Glutamatergic neuron (in vitro differentiated cells): ENCODE measurements at places on chromosomes 1 and 21. TPM values are rescaled to one million over a fixed set of nuclear protein-coding genes. Genes with fewer than 3 reads are reported as not detected.

- H3K27me3 ChIP-seq: peaks cover 4% of the 10 kb centered on the region
- H3K4me3 ChIP-seq: no peak overlapping the region
- no peak overlapping the region for H3K27ac ChIP-seq
- no peaks in the 10 kb centered on the region for H3K4me1 ChIP-seq
Observed at GRCh38 chr1:40495315-40495903, 13.2 kb upstream of the EXO5 start.

DNA sequence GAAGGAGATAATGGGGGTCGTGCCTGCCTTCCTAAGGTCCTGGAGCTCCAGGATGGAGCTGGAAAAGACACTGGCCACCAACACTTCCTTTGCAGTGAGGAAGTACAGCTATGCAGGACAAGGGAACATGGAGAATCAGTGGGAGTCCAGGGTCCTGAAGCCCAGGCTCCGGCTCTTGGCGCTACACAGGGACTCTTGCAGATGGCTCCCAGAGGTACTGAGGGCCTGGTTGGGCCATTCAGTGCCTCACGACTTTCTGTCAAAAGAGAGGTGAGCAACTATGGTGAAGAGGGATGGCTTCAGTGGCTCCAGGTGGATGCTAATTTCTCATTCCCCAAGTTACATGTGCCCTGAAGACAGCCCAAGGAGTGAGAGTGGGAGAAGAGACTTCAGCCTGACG, 1.8 kb upstream of the ETNK2 start:
- no peaks in the 10 kb centered on the region for H3K4me1 ChIP-seq
- no peak overlapping the region for H3K4me3 ChIP-seq
- no peaks in the 10 kb centered on the region for H3K36me3 ChIP-seq
- no peak for DNase-seq
- peaks cover 15% of the 10 kb centered on the region for H3K27me3 ChIP-seq

DNA sequence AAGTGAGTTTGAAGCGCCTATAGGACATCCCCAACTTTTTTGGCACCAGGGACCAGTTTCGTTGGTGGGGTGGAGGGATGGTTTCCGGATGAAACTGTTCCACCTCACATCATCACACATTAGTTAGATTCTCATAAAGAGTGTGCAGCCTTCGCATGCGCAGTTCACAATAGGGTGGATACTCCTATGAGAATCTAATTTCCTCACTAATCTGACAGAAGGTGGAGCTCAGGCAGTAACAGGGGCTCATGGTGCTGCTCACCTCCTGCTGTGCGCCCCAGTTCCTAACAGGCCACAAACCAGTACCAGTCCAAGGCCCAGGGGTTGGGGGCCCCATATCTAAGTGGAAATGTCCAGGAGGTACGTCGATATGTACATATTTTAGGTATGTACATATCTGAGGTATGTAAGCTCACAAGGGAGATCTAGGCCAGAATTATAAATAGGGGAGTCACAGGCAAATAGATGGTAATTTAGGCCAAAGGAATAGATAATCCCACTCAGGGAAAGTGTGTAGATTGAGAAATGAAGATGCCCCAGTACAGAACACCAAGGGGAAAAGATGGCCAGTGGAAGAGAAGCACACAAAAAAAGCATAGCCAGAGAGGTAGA, 27.5 kb upstream of the RASAL2 start:
- H3K27me3 ChIP-seq: no peaks in the 10 kb centered on the region
- no peaks in the 10 kb centered on the region for H3K4me1 ChIP-seq
- no peak overlapping the region for H3K4me3 ChIP-seq

- peak; percentile 81 for DNase-seq
- H3K27me3 ChIP-seq: peaks cover 12% of the 10 kb centered on the region
- no peak overlapping the region for H3K27ac ChIP-seq
- H3K36me3 ChIP-seq: no peaks in the 10 kb centered on the region
- H3K4me1 ChIP-seq: peaks cover 23% of the 10 kb centered on the region
Observed at GRCh38 chr1:27395441-27396195, 3.2 kb downstream of the GPR3 start.

- no peaks in the 10 kb centered on the region for H3K36me3 ChIP-seq
- no peak for DNase-seq
- peaks cover 33% of the 10 kb centered on the region for H3K4me1 ChIP-seq
- peak overlapping the region; percentile 35 for H3K4me3 ChIP-seq
Observed at GRCh38 chr1:225468270-225469020, 40.6 kb upstream of the LBR start.

The KLHL20 gene
- 30.5 TPM for total RNA-seq
